ENCODE measurements at places on chromosomes 5 and 9.
A peak's percentile ranks its signal among the peaks of the same experiment; 100 is the strongest.

DNA sequence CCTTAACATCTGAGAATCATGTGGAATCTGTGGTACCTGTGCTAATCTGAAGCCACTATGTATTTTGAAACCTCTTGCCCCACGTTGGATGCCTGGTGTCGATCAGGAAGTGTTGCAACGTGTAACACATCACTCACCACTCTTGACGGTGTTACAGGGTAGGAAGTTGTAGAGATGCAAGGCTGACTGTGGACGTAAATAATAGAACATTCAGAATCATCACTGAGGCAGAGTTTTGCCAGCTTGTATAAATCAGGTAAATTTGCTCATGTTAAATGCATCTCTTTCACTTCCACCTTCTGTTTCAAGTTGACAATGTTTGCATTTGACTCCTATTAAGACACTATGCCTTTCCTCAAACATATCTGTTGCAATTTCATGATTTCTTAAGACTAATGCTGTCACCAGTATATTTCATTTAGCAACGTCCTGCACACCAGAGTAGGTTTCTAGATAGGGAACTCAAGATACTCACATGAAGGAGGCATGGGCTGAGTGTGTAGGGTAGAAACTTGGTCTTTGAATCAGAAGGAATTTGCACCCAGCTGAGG is 38.1 kb downstream of the BASP1 start:
- no peaks in the 10 kb centered on the region for H3K27me3 ChIP-seq
- peaks cover 77% of the 10 kb centered on the region for H3K36me3 ChIP-seq
- H3K4me3 ChIP-seq: no peak overlapping the region

GRCh38 chr5:8457187-8458037 is 588.5 kb downstream of the MTRR start:
- peak overlapping the region; percentile 67 for H3K27ac ChIP-seq
- peaks cover 6% of the 10 kb centered on the region for H3K4me1 ChIP-seq
- peaks cover 7% of the 10 kb centered on the region for H3K36me3 ChIP-seq
- no peaks in the 10 kb centered on the region for H3K27me3 ChIP-seq

DNA sequence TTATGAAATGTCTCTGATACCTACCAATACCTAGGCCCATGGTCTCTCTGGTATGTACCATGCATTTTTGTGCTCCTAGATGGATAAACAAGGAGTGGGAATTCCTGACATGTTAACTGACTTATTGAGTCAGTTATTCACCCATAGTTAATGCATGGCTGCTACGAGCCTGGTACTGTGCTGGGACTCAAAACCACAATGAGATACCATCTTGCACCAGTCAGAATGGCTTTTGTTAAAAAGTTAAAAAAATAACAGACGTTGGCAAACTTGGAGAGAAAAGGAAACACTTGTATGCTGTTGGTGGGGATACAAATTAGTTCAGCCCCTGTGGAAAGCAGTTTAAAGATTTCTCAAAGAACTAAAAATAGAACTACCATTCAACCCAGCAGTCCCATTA is 293.8 kb downstream of the OSTF1 start:
- H3K27ac ChIP-seq: peak overlapping the region; percentile 43
- peaks cover 32% of the 10 kb centered on the region for H3K4me1 ChIP-seq
- H3K36me3 ChIP-seq: no peaks in the 10 kb centered on the region

DNA sequence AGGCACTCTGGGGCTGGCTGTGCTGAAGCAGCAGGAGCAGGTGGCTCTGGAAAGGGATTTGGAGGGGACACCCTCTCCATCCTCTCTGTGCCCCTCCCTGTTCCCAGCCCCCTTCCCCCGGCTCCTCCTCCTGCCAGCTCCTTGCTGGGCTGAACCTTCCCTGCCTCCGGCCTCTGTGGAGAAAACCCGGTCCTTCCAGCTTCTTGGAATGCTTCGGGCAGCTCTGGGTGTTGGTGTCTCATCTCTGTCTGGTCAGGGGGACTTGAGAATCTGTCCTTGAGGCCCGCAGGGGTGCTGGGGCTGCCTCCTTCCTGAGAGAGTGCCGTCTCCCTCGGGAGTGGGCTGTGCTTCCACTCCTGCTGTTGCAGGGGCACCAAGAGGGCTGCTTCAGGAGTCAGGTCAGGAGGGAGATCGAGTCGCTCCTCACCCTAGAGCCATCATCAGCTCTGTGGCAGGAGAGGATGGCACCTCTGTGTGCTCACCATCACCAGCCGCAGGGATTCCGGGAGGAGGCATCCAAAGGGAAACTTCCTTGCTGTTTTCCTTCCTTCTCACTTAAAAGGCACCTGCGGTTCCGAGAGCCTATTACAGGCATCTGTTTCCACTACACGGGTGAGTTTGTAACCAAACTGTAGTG is 30.6 kb downstream of the NDUFS6 start:
- H3K36me3 ChIP-seq: no peaks in the 10 kb centered on the region
- peaks cover 45% of the 10 kb centered on the region for H3K27me3 ChIP-seq
- no peak overlapping the region for H3K27ac ChIP-seq
- H3K4me3 ChIP-seq: no peak overlapping the region

- no peaks in the 10 kb centered on the region for H3K27me3 ChIP-seq
- peaks cover 16% of the 10 kb centered on the region for H3K4me1 ChIP-seq
- H3K4me3 ChIP-seq: no peak overlapping the region
- no peak for DNase-seq
Observed at GRCh38 chr9:122360891-122361290, 9.9 kb upstream of the PTGS1 start.

- no peak overlapping the region for H3K27ac ChIP-seq
- H3K4me3 ChIP-seq: no peak overlapping the region
- H3K4me1 ChIP-seq: peaks cover 23% of the 10 kb centered on the region
- peaks cover 8% of the 10 kb centered on the region for H3K36me3 ChIP-seq
Observed at GRCh38 chr9:127971357-127972235, 9.2 kb downstream of the EEIG1 start.

DNA sequence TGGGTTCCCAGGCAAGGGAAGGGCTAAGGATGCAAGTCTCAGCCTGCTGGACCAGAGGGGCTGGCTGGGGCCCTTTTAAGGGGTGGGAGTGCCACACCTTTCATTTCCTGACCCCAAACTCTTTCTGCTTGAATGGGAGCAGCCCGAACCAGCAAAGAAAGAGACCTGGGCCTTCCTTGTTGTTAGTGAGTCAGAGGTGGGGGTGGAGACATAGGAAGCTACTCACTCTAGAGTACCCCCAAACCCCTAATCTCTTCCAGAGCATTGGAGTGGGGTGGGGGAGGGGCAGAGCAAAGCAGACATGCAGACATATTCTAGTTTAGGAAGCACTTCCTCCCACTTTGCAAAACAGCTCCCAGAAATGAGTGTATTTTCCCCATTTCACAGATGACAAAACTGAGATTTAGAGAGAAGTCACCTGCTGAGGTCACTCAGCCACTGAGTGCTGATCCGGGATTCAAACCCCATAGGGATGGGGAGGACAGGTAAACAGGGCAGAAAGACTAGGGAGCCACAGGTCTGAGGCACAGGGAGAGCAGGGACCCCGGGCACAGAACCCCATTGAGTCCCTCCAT is 6.0 kb upstream of the AQP3 start:
- DNase-seq: no peak
- H3K4me1 ChIP-seq: peaks cover 7% of the 10 kb centered on the region
- H3K27ac ChIP-seq: no peak overlapping the region
- no peaks in the 10 kb centered on the region for H3K27me3 ChIP-seq

Data from SJSA1 (cell line).